ENCODE measurements at places on chromosomes 1 and 21.

GRCh38 chr1:200894712-200895442 is at the start of gene INAVA:
Gene INAVA (plus strand): TSS chr1:200894900. CDS start chr1:200898401, 3,501 bp downstream.
- no peak for DNase-seq

GRCh38 chr1:184350573-184350972 is 36.3 kb upstream of the C1orf21 start:
- no peak for DNase-seq

GRCh38 chr1:213980906-213981305 is 6.9 kb upstream of the PROX1 start:
- no peak for DNase-seq

- no peak for DNase-seq
Measured at GRCh38 chr21:20902998-20903397, 95.2 kb upstream of the NCAM2 start.

DNA sequence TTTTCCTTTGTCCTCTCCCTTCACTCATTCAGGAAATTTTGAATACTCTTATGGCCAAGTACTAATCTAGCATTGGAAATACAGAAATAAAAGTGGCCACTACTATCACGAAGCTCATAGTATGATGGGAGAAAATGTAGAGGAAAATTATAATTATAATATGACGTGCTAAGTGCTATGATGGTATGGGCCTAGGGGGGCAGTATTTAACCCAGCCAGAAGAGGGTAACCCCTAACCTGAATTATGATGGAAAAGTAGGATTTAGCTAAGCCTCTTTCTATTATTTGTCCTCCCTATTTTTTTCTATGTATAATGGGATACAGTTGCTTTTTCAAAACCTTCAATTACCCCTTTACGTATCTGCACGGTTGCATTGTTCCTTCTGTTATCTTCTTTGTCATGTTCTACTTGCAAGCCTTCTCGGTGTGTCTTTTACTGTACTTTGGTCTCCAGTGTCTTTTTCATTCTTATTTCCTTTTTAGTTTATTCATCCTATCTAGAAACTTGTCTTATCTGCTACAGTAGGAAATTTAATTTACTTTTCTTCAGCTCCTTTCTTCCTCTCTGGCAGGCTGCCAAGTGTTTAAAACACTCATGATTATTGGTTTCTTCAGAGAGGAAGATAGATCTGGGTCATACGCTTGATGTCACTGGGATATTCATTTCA is 88.8 kb upstream of the GPR52 start:
- no peak for DNase-seq

DNA sequence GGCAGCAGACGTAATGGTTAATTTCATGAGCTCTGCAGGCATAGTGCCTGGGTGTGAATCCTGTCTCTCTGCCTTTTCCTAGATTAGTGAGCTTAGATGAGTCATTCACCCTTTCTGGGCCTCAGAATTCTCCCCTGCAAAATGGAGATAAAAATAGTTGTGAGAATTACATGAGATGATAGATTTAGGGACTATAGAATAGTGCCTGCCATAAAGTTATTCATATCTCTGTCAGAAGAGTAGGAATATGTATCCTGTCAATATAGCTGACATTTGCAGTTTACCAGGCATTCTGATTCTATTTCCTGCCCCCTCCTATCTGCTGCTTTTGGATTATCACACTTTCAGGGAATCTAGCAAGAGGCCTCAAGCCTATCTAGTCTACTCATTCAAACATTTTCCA is 112.0 kb downstream of the PDE4B start:
- DNase-seq: no peak

All from kidney epithelial cell (primary cell).